NCI-H1105 treated with DMSO at 0.1 percent for 48 hours (cell line): ENCODE measurements at places on chromosomes 3 and 15.
A peak's percentile ranks its signal among the peaks of the same experiment; 100 is the strongest.

GRCh38 chr3:138850151-138850550 lies 15.4 kb upstream of the PIK3CB start:
- DNase-seq = peak; percentile 47

DNA sequence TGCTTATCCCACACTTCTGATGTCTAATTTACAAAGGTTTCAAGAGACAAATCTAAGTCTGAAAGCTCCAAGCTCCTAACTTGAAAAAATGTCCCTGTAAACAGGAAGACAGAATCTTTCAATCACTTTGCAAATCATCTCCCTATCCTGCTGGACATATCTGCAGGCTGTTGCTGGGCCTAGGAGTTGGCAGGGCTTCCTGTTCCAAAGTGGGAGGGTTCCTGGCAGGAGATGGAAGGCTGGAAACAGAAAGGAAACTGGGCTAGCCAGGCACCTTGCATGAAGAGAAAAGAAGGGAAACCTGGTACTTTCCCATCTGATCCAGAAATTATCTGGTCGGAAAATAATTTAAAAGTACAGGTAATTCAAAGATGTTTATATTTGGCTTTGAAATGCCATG lies 227.3 kb upstream of the IL12A start:
- no peak for DNase-seq

GRCh38 chr3:99960941-99961340 lies 143.3 kb downstream of the CMSS1 start:
- no peak for DNase-seq

DNA sequence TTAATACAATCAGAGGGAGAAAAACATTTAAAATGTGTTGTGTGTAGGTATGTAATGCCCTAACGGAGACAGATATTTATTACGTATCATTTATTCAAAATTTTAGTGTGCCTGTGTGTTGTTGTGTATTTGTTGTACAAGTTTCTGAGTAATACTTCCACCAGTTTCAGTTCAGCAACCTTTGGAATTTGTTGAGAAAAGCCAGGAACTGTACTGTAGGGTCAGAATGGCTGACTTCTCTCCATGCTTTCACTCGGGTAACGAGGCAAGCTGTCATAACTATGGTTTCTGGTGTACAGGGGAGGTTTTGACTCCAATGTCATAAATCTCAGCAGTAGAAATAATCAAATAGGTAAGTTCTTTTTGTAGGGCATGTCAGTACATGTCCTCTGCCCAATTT lies 23.8 kb upstream of the CNTN6 start:
- no peak for DNase-seq

- no peak for DNase-seq
These were observed 155.6 kb downstream of the GOLGA6L4 start for GRCh38 chr15:84391191-84391590.

GRCh38 chr3:108131475-108132134 lies 40.8 kb upstream of the CD47 start:
- DNase-seq = no peak

DNA sequence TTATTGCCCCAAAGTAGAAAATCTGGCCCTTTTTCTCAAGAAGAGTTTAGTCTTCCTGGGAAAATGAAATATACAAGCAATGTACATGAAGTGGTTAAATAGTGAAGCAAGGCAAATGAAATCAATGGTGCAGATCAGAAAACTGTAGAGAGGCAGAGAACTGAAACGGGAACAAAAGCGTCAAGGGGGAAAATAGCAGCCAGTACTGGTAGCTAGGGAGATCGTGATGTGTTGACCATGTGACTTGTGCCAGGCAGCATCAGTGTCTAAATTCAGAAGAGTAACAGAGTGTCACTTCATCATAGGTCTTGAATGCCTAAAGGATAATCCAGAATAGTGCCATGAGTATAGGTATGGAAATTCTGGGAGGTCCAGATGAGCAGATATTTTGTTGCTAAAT lies 163.1 kb downstream of the CHL1 start:
- no peak for DNase-seq

DNA sequence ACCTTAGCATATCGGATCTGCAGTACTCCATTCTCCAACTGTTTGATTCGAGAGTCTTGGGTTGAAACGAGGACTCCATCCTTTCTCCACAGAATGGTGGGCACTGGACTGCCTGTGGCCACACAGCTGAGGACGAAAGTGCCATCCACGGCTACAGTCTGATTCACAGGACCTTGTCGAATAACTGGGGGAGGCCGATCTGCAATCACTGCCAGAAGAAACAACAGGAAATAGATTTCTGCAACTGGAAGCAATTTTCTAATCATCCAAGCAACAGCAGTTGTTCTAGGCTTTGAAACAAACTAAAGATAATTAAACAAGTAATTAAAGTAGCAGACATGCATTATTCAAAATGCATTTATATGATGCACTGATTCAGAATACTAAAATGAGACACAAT lies 1097.7 kb downstream of the ROBO1 start:
- no peak for DNase-seq

GRCh38 chr15:68252925-68253534 lies 23.5 kb upstream of the CLN6 start:
- peak; percentile 82 for DNase-seq

GRCh38 chr3:156718622-156719306 lies 44.4 kb downstream of the TIPARP start:
- DNase-seq = no peak

GRCh38 chr3:30661098-30661873 lies 54.9 kb downstream of the TGFBR2 start:
- DNase-seq = no peak

GRCh38 chr15:70669966-70670658 lies 93.2 kb downstream of the UACA start:
- DNase-seq = peak; percentile 70

- DNase-seq = no peak
These were observed 102.9 kb upstream of the SPATA12 start for GRCh38 chr3:56957522-56957921.

GRCh38 chr3:122272879-122273278 lies 52.2 kb upstream of the CSTA start:
- no peak for DNase-seq

DNA sequence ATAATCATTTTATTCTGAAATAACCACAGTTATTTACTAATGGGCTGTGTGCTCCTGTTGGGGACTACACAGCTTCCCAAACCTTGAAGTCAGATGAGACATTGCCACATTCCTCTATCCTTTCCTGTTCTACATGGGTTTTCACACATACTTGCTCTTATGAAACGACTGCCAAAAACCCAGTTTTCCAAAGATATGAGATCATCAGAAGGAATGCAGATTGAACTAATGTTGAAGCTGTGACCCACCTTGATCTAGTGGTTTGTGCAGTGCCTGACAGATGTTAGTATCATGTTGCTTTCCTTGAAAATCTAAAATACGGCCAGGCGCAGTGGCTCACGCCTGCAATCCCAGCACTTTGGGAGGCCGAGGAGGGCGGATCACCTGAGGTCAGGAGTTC lies 144.6 kb downstream of the VGLL4 start:
- no peak for DNase-seq

GRCh38 chr3:25723802-25724201 lies 59.1 kb upstream of the TOP2B start:
- no peak for DNase-seq

DNA sequence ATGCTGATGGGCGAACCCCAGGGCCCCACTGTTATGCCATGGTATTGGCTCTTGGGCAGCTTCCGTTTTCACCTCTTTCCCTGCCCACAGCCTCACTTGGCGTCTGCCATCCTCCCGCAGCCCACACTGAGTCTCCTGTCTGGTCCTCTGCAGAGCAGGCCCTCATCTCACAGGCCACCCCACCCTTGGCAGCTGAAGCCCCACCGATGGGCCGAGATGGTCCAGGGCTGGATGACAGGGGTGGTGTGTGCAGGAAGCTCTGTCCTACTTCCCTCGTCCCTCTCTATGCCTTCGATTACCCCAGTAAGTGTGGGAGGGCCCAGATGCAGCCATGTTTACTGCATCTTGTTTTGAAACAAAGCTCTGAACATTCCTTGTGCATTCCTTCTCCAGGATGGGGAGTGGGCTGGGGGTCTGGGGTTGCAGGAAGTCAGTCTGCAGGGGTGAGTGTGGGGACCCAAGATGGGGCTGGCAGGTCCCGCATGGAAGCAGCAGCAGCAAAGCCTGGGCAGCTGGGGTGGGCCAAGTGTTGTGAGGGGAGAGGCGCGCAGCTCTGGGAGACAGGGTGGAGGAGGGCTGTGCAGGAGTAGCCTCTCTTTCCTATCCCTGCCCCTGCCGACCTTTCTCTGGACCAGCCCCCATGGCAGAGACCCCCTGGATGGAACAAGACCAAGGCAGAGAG lies 20.9 kb downstream of the TBC1D21 start:
- DNase-seq = no peak
